ENCODE measurements at places on chromosomes 13 and 19.
A peak's percentile ranks its signal among the peaks of the same experiment; 100 is the strongest.

- DNase-seq: no peak
These were observed 30.4 kb downstream of the KLF5 start for GRCh38 chr13:73089213-73089612.

GRCh38 chr13:73657821-73658540 lies 476.2 kb downstream of the KLF12 start:
- DNase-seq: no peak

GRCh38 chr13:99384468-99384867 lies 77.3 kb upstream of the GPR183 start:
- no peak for DNase-seq

DNA sequence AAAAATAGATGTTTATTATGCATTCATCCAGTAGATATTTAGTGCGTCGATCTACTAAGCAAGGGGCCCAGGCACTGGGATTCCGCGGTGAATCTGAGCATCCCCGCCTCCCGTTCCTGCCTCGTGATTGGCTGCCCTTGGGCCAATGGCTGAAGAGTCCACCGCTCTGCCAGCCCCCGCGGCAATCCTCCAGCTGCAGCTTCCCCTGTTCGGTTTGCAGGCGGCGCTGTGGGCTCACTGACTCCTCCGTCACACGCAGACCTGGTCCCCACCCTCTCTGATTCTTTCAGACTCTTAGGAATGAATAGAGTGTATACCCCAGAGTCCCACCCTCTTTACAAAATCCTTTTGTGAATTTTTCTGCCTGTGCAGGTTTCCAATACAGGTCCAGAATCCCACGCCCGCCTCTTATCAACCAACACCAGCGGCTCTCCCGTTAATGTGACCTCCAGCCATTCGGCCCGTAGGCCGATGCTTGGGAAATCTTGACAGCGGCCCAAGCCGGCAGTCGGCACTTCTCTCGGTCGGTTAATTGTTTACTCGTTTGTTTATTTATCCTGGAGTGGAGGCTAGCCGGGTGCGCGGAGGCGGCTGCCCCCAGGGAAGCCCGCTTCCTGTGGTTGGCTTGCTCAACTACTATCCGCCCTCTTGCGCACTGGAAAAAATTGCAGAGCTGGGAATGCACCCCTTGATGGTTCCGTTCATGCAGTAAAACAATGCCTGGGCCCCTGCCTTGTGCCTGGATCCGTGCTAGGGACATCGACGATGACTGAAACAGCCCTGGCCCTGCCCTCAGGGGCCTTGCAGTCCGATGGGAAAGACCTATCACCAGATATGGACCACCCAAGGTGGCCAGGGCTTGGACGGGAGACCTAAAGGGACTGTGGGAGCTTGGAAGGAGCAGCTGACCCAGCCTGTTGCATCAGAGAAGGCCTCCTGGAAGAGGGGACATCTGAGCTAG lies 4.5 kb upstream of the ARHGAP35 start:
- DNase-seq: peak; percentile 97

GRCh38 chr13:62357887-62358645 lies 942.4 kb upstream of the PCDH20 start:
- no peak for DNase-seq

DNA sequence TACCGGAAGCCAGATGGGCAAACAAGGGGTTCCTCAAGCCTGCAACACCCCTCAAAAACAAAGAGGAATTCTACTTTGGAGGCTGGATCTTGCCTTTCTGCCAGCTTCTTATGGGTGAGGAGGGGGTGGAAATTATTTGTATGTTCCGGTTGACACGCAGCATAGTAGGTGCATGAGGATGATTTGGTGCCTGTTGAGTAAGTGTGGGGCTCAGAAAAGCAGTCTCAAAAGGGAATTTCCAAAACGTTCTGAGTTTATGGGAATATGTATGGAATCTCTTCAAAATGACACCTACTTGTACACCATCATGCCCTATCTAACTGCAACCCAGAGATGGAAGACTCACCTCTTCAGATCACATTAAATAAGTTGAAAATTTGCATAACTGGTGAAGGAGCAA lies 3.0 kb upstream of the TECR start:
- no peak for DNase-seq

- DNase-seq: no peak
These were observed 204.3 kb downstream of the EFNB2 start for GRCh38 chr13:106331116-106331515.

DNA sequence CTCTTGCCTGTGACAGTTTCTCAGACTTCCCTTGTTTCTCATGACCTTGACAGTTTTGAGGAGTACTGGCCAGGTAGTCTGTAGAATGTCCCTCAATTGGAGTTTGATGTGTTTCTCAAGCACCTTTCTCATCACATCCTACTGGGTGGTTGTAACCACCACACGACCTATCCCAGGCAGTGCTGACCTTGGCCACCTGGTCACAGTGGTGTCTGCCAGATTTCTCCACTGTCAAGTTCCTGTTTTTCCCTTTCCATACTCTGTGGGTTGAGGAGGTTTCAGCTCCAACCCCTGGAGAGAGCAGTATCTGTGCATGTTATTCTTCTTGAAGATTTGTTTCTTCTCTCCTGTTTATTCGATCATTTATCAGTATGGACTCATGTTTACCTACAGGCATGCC lies 8.4 kb upstream of the UPF3A start:
- no peak for DNase-seq

DNA sequence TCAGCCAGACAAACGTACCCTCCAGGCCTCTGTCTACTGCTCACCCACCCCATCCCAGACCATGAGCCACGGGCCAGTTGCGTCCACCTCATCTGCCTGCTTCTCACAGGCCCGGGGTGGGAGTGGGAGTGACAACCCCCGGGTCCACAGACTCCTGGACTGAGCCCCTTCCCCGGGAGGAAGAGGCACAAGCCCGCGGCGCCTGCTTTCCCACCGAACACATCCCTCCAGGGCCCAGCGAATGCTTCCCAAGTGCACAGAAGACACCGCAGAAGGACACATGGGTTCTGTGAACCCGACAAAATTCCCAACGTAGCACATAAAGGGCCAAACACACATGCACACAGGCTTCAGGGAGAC lies 18.0 kb upstream of the PLPP2 start:
- peak; percentile 48 for DNase-seq

DNA sequence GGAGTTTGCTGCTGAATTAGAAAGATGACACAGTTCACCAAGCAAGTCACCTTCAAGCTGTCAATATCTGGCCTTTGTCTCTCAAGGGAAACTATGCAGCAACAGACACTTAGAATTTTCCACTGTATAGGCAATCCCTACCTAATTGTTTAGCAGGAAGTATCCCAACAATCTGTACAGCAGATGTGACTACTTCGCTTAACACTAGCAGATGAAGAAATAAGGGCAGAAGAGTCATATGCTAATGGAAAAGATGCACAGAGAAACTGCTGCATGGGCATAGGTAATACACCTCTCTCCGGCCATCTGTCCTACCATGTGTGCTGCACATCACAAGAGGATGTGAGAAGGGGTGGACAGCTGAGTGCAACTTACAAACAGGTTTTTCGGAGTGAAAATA lies 851.2 kb downstream of the PCDH9 start:
- DNase-seq: no peak

DNA sequence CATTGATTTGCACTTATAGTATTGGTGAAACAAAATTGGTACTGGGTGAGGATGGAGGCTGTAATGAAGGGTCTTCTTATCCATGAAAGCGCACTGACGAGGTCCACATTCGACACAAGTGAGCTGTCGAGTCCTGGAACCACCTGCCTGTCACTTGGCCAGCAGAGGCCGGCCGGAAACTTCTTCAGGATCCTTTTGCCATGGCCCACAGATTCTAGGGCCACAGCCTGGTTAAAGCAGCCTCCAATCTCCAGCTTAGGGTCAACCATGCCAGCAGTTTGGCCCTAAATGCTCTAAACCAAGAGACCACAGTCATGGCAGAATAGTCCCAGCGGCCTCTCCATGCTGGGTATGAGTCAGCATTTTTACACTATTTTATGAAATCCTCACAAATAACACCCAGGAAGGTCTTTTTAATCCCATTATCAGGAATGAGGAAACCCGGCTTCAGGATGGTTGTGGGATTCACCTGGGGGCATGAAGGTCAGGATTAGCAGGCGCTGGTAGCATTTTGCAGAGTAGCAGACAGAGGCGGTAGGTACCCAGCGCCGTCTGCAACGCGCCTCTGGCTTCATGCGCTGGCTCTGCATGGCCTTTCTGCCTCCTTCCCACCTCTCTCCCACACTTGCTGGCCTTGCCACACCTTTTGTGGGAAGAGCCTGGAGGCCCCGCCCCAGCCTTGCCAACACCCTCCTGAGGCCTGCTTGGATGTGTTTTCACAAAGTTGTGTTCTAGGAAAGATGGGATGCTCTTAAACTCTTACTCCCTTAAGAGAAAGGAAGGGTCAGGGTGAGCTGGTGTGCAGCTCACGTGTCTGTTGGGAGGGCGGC lies 15.2 kb downstream of the GAS6 start:
- DNase-seq: peak; percentile 58

DNA sequence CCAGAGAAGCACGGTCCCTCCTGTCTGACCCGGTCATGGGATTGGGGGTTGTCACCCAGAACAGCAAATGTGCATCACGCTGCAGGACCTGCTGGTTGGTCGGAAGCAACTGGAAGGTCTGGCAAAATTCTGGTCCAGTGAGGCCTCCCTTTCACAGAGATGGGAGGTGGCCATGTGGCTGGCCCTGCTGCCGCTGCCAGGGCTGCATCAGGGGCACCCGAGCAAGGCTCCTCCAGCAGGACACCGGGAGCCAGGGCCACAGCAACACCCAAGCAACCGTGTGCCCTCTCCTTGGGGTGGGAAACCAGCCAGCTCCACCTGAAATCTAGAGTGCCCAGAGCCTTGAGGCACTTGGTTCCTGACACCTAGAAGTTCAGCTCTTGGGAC lies 11.5 kb upstream of the GAS6 start:
- DNase-seq: no peak

- no peak for DNase-seq
These were observed 44.1 kb upstream of the ZNF780A start for GRCh38 chr19:40134866-40135265.

DNA sequence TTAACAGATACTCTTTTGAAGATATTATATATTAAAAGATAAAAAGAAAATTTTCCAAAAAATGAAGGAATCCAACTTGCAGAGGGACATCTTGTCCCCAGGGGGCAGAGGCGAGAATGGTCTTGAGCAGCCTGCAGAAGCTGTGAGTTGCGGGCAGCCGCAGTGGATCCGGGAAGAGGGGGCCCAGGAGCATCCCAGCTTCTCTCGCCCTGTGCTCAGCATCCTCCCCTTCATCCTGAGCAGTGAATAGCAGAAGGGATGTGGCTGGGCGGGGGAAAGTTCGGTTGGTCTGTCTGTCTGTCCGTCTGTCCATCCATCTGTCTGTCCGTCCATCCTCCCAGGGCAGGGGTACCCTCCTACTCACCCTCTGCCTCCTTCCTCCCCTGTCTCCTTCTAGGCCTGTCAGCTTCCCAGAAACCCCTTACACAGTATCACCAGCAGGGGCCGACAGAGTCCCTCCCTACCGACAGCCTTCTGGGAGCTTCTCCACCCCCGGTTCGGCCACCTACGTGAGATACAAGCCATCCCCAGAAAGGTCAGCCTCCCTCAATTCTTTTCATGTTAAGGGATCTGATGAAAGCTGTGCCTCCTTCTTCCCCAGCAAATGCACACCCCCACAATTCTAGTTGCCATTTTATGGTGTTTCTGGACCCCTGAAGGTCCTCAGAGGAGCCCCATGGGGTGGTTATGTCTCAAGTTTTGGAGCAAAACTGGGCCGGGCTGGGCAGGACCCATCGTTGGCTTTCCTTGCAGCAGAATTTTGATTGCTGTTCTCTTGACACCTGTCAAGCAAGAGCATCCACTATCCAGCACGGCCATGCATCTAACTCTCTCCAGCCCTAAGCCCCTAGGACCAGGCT lies 81.6 kb downstream of the DPF1 start:
- DNase-seq: peak; percentile 72

DNA sequence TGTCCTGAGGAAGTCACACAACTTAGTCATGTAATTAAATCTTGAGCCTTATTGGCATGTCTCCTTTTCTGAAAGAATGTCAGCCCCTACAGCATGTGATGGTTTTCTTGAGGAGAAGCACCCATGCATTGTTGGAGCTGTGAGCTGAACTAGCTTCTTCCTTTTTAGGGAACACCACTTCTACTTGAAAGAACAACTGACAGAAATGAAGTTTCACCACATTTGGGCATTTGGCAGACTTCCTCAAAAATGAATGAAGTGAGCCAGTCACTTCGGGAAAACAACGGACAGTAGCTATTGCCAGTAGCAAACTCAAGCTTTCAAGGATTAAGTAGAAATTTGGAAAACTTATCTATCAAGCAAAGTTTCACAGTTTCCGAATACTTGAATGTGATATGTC lies 1351.3 kb downstream of the EFNB2 start:
- DNase-seq: no peak

GRCh38 chr19:50792272-50793250 lies 2.3 kb downstream of the ACP4 start:
- no peak for DNase-seq

DNA sequence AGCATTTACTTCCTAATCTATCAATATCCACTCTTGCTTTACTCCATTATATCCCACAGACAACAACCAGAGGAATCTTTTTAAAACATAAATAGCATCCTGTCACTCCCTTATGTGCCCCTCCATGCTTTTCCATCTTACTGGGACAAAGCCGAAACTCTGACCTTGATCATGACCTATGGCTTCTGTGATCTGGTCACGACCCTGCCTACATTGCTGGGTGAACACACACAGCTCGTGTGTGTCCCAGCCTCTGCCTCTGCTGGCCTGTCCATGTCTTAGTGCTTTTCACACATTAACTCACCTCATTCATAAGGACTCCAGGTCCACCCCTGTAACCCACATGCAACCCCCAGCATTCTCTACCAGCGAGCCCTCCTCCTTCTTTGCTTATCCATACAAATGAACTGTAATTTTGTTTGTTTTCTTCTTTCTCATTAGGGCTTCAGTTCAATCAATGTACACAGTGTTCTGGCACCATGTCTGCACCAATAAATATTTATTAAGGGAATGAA lies 95.9 kb upstream of the RAP2A start:
- DNase-seq: no peak

DNA sequence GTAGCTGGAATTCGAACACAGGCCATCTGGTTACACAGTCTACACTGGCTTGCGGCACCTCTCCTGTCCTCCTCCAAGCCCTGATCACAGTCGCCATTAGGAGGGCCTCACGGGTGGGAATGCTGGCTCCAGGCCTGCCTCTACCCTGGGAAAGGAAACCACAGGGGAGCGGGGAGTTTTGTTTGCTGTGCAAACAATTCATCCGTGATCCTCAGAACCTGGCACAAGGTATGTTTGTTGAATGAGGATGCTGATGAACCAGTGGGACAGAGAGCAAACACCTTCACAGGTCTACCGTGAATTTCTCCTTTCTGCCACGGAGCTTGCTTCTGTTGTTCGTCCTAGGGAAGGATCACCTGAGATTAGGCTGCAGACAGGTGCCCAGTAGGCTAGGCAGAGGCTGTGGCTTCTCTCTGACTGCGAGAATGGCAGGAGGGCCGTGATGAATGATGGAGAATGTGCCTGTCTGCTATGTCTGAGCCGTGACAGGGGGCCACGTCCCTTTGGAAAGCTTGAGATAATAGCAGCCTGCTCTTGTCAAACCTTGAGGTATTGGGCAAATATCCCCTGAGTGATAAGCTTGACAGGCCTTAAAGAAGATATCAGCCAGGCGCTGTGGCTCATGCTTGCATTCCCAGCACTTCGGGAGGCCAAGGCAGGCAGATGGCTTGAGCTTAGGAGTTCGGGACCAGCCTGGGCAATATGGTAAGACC lies 36.7 kb downstream of the PIN1 start:
- no peak for DNase-seq

Data from activated effector memory CD4-positive, alpha-beta T cell treated with anti-CD3 and anti-CD28 coated beads, Interleukin-2, amount 50 U/mL, for 16 hours (primary cell).